ENCODE measurements at places on chromosomes 2 and 18. TPM values are rescaled to one million over a fixed set of nuclear protein-coding genes. Genes with fewer than 3 reads are reported as not detected.

The INO80C gene
- 13.9 TPM for total RNA-seq

The ALLC gene
- not detected for total RNA-seq

The MAPK4 gene
- total RNA-seq = 17.9 TPM

The SCTR gene
- not detected for total RNA-seq

The CYB5A gene
- total RNA-seq = 71.3 TPM

The PDCD1 gene
- total RNA-seq = 1.0 TPM

The CHRND gene
- total RNA-seq = 0.19 TPM

DNA sequence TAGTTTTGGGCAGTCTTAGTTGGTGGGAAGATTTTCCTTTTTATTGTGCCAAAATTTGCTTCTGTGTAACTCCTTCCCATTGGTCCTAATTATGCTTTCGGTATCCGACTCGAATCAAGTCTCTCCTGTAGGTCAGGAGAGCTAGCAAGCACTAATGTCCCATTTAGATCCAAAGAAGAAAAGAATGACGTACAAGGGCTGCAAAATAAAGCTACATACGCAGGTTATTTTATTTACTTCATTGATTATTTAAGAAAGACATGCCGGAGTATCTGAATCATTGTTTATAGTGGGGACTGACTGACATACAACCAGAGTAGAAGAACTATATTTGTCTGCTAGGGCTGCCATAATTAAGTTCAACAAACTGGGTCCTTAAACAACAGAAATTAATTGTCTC is 648.5 kb downstream of the CPS1 start:
- DNase-seq = no peak

DNA sequence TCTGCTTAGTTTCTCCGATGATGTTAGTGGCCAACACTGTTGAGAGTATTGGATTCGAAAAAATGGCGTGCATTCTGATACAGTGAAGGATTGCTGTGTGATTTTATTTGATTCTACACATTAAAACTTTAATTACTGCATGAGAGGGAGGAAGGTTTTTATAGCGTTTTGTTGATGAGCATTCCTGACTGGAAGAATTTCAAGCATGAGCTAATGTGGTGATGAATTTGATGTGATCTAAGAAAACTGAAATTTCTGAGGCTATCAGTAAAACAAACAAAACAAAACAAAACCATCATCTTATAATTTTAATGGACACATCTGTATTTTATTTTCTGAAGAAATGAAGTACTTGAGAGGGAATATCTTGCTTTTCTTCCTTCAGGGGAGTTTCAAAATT is 59.6 kb downstream of the ITGB6 start:
- no peak for DNase-seq

DNA sequence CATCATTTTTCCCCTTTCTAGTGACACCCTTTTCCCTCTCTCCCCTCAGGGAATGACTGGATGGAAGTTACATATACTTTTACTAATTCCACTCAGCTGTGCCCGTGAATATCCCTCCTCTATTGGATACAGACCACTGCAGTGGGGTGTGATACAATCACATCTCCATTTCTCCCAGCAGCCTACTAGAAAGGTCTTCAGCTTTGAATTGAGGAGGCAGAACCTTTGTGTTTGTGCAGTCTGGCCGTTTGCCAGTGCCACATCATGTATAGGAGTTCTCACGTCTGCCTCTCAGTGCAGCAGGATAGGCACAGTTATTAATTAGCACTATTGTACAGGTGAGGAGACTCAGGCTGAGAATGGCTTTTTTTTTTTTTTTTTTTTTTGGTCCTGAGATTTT is 16.4 kb downstream of the TNFRSF11A start:
- DNase-seq = no peak

DNA sequence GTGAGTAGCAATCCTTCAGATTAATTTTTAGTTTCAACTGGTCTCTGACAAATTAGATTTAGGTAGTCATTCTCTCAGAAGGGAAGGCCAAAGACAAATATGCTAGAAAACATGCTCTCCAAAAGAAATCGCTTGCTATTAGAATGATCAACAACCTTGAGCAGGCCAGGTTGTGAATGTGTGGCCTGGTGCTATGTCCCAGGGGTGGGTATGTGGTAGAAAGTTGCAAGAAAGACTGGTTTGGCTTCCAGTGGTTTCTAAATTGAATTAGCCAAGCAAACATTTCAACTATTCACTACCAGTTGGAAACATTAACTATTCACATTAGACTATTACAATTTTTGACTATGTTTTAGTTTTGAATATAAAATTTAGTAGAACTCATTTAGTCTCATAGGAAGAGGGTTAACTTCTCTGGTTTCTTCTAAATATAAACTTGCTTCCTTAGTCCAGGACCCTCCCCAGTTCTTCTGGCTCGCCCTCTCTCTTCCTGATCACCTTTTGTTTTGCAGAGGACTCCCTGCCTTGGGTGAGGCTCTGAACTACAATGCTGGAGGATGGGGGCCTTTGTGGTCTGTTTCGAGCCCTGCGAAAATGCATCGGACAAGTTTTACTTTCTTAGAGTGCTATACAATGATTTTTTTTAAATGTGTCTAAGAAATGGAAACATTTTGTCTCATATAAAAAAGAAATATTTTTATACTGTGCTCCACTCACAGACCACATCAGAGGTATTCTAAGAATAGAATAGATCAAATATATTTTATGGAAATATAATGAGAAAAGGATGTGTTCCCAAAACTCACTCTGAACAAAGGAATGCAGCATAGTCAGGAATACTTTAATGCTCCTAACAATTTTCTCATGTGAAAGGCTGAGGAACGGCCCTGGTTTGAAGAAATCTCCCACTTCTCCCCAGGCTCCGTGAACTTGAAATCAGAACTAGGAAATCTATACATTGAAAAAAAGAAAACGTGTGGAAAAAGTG is 375.0 kb upstream of the ZEB2 start:
- DNase-seq = no peak

DNA sequence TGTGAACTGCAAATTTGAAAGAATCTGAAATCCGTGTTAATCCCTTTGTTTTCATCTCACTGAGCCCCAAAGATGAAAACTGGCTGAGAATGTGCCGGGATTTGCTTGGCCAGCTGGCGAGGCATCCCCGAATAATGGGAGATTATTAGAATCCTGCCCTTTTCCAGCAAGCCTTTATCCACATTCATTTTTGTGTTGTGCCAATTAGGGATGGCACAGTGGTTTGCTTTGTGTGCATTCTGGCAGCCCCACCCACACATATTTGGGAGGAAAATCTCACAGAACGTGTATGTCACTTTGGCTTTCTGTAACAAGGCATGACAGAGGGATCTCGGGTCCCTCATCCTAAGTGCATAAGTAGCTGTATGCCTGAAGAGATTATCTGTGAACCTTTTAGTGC is 405.8 kb upstream of the FAM98A start:
- no peak for DNase-seq

DNA sequence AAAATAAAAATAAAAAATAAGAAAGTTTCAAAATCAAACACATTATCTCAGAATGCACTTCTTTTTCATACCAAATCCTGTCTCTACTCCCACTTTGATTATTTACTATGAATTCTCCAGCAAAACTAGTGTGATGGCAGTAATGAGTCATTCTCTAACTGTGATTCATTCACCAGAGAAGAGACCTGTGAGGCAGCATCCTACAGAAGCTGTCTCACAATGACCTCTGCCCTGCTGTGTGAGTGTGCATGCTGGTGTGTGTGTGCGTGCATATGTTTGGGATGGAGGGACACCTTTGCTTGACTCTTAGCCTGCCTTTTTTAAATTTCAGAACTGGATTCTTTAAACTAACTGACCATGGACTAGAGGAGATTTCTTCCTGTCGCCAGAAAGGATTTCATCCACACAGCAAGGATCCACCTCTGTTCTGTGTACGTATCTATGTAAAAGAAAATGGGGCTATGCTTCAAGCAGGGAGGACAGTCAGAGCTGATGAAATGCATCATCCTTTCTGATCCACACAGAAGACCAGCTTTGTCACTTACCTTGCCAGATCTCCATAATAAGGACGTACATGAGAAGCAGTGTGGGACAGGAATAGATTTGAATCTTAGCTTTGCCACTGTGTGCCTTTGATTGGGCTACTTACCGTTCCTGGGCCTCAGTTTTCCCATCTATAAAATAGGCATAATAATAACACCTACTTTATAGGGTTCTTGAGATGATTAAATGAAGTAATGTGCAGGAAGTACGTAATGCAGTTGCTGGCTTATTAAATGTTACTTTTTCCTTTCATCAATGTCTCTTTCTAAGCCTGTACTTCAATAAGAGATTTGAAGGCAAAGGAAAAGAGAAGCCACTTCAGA is 31.2 kb downstream of the STAMBP start:
- DNase-seq = no peak

DNA sequence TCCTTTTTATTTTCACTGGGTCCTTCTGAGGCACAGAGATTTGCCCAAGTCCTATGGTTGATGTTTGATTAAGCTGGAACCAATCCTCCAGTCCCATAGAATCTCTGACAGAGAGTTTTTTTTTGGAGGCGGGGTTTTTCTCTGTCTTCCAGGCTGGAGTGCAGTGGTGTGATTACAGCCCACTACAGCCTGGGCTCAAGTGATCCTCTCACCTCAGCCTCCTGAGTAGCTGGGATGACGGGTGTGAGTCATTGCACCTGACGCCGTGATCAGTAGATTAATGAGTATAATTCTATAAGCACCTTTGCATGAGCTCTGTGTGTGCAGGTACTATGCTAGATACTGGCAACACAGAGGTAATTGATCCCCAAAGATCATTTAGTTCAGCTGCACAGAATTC is 15.3 kb upstream of the TRPM8 start:
- DNase-seq = no peak

DNA sequence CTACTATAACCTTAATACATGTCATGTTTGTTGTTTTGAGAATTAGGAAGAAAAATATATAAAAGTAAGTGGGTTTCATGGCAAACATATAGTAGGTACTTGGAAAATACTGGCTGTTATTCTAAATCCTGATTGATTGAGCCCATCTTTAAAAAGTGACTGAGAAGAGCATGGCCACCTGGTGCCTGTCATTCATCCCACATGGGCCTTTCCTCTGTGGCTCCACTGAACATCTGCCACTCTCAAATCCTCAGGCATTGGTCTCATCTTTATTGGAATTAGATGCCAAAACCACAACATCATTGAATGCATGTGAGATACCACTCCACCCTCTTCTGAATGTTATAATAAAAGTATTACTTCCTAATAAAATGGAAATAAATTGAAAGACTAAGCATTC is 101.6 kb upstream of the TTN start:
- no peak for DNase-seq

GRCh38 chr2:166675553-166675952 is 181.5 kb upstream of the SCN7A start:
- DNase-seq = no peak

DNA sequence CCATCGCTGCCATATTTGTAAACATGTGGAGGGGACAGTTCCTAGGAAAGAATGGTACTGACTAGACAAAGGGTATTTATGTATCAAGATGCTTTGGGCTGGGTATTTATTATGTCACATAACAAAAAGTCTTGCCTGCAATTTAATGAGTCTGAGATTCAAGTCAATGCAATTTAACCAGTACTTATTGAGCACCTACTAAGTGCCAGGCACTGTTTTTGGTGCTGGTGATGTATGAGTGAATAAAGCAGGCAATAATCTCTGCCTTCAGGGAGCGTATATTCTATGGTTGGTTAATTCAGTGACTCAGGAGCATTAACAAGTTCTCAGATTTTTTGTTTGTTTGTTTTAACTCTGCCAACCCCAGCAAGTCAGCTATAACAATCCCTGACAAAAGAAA is 24.6 kb upstream of the ACVR1 start:
- no peak for DNase-seq

- DNase-seq = no peak
Observed at GRCh38 chr2:8893978-8894820, 56.8 kb upstream of the KIDINS220 start.

GRCh38 chr2:200174433-200175216 is 131.9 kb upstream of the SPATS2L start:
- no peak for DNase-seq

DNA sequence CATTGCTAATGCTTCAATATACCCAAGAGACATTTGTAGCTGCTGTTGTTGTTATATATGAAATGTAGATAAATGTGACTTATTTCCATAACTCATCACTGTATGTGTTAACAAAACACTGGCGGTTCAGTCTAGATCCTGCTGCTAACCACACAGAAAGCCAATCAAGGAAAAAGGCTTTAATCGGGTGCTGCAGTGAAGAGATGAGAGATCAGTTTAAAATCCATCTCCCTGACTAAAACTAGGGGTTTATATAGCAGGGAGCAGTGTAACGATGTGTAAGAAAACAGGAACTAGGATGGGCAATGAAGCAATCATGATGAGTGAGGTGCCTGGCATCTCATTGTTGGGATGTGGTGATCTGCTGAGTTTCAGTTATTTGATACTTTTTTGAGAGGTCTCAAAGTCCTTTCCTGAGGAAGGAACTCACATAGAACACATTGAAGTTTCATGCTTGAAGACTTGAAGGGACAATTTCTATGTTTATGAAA is 677.7 kb upstream of the CDH7 start:
- DNase-seq = no peak

DNA sequence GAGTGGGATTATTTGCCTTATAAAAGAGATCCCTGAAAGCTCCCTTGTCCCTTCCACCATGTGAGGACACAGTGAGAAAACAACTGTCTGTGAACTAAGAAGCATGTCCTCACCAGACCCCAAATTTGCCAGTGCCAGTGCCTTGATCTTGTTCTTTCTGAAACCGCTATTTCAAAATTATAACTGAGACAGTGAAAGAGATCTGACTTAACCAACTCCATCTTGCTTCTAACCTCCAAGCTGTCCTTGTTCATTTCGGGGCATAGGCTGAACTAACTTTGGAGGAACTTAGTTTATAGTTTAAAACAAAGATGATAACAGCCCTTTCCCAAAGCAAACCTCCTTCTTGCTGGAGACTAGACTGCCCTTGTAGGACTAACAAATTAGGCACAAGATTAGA is 563.9 kb downstream of the ADCYAP1 start:
- DNase-seq = no peak

DNA sequence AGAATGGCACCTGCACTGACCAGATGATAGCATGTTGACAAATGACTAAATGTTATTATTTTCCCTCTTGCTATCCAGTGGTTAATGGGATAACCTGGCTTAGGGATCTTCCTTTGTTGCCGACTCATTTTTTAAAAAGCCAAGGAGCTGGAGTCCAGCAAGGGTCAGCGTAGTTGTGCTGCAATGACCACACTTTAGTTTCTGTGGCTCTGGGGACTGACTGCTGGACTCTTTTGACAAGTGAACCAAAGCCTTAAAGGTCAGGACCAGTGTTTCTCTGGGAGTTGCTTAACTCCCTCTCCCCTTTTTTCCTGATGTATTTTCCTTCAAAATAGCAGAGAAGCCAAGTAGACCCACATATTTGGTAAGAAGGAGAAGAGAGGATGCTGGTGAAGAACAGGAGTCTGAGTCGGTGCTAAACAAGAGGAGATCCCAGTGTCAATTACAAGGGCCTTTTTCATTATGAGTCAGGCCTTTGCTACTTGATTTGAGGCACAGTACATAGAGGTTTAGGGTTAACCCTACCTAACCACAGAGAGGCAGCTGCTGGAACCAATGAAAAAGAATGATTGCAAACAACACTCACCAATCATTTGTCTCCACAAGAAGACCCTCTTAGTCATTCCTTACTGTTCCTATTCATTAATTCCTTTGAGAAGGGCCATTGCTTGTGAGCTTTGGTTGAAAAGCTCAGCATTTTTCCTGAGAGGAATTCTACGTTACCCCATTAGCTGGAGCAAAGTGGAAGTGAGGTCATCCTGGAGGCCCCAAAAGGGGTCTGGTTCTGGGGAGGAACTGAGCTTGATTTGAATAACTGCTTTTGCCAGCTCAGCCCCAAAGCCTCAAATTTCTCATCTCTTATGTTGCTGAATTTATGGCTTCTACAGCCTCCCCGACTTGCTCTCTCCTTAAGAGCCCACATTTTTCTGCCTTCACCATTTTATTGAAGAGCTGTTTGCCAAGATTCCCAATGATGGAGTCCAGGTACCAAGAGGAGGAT is 137.6 kb upstream of the HNMT start:
- no peak for DNase-seq

Data from right atrium auricular region (tissue), 2 donors.